Stimulated activated CD4-positive, alpha-beta T cell treated with anti-CD3 and anti-CD28 coated beads, Interleukin-1b, Interleukin-23, amount 100 ng/mL, for 1 hour (primary cell): ENCODE measurements at places on chromosomes 1 and 21.

DNA sequence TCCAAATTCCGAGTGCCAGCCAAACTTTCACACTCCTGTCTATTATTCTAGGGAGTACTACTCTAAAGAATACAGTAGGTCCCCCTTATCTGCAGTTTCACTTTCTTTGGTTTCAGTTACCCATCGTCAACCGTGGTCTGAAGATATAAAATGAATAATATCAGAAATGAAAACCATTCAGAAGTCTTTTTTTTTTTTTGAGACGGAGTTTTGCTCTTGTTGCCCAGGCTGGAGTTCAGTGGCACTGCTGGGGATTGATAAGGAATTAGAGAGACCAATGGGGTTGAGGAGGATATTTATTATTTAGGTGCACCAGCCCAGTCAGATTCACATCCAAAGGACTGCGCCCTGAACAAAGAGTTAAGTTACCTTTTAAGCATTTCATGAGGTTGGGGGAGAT is 52.9 kb upstream of the SRSF10 start:
- no peak for DNase-seq

DNA sequence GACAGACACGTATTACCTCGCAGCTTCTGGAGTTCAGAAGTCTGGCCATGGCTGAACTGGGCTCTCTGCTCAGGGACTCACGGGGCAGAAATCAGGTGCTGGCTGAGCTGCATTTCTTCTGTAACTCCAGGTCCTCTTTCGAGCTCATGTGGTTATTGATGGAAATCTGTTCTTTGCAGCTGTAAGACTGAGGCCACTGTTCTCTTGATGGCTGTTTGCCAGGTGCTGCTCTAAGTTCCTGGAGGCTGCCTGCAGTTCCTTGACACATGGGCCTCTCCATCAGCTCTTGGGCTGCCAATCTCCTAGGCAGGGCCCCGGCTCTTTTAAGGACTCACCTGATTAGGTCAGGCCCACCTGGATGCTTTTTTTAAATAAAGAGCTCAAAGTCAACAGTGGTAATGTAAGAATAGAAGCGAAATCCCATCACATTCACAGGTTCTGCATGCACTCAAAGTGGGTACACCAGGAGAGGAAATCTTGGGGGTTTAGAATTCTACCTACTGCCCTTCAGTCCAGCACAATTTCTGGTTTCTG is 139.1 kb downstream of the KAZN start:
- DNase-seq, result no peak

DNA sequence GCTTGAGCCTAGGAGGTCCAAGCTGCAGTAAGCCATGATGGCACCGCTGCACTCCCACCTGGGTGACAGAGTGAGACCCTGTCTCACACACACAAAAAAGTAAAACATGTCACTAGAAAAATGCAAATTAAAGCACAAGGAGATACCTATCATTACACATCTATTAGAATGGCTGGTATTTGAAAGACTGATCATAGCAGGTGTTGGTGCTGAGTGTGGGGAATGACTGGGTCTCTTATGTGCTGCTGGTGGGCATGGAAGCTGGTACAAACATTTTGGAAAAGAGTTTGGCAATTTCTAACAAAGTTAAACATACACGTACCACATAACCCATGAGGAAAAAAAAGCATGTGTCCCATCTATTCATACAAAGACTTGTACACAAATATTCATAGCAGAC is 142.1 kb upstream of the ZBTB40 start:
- no peak for DNase-seq

DNA sequence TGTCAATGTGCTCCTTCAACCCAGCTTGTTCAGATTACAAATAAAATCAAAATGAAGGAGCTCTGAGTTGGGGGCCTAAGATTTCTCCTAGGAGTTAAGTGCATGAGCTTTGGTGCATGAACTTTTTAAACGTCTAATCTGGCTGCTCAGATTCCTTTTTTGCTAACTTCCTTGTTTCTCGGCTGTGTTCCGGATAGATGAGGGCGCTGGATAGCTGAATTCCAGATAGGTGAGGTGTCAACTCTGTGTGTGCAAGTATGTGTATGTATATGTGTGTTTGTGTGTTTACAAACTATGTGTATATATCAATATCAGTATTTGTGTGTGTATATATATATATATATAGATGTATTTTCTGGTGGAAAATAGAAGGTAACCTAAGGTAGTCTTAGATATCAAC is 37.5 kb upstream of the RCAN3 start:
- DNase-seq, result no peak

DNA sequence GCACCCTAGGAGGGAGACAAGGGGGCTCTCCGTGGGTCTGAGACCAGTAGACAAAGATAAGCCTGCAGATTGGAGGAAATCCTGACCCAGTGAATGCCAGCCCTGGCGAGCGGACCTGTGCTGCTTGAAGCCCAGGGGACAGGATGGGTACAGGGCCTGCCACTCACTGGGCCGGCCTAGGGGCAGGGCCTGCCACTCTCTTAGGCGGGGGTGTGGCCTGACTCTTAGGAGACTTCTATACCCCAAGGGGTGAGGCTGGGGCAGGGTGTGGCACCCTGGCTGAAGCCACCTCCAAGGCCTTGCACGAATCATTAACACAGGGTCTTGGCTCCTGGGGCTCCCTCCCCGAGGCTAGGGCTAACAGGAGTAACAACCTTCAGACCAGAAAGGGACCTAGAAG is 30.7 kb downstream of the TRIM62 start:
- DNase-seq, result no peak

GRCh38 chr21:38538353-38538752 is 40.1 kb upstream of the ERG start:
- DNase-seq, result no peak

GRCh38 chr1:199862047-199862446 is 165.5 kb upstream of the NR5A2 start:
- DNase-seq, result no peak

DNA sequence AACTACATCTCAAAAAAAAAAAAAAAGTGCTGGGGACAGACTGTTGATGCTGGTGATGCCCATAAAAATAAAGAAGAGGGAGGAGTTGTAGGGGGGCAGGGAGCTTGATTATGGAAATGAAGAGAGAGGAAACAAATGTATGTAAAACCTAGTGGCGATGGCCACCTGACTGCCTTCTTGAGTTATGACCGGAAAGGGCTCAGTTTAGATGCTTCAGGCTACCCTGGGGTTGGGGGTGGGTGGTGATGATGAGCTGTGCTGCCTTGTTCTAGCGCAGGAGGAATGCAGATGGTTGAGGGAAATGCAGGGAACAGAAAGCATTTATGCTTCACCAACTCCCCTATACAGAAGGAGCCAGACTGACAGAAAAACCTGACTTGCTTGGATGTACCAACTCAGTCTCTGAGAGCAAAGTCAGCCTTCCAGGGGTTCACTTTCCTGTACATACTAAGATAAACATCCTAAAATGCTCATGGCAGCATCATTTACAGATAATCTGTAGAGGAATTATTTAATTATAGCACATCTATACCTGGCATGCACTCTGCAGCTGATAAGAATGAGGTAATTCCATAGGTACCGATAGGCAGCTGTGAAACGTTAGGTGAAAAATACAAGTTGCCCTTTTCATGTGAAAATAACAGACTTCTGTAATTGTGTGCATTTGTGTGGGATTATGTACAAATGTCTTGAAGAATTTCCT is 8.0 kb upstream of the BCAR3 start:
- no peak for DNase-seq

- no peak for DNase-seq
Measured at GRCh38 chr1:151541752-151542151, 1.6 kb downstream of the TUFT1 start.

- DNase-seq, result no peak
Measured at GRCh38 chr1:43934101-43934985, 742 bp downstream of the ARTN start.

- DNase-seq, result no peak
Measured at GRCh38 chr1:230308039-230308438, 118.1 kb downstream of the PGBD5 start.

DNA sequence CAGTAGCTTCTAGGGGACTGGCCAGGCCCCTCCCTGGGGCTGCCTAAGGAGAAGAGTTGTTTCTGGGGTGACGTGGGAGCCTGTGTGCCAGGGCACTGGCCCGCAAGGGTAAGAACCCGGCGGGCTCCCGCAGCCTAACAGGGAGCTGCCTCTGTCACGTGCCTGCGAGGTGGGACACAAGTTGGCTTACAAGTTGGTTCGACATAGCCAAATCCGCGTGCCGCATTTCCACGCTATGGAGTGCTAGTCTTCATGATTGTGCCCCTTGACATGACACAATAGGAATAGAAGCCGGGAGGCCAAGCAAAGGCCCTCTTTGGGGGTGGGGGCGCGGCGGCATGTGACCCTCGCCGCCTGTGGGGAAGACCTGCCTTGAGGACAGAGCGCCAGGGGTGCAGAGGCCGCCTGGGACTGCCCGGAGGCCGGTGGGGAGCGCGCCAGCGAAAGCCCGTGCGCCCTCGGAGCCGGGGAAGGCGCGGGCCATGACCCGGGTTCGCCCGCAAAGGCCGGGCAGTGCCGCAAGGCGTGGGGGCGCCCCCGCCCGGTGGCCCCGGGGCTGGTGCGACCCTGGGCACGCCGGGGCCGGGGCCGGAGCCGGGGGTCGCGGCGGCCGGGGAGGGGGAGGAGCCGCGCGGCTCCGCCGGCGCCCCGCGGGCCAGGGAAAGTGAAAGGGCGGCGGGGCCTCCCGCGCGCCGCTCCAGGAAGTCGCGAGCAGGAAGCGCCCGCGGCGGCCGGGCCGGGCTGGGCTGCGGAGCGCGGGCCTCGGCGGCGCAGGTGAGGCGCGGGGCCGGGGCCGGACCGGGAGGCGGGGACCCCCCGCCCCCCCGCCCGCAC is at the start of gene SLC37A1:
Gene SLC37A1, plus strand, starts transcription at position 702 of the 834 bp plus-strand sequence. CDS start 4,603 bp downstream, outside the sequence.
- no peak for DNase-seq

- DNase-seq, result no peak
Measured at GRCh38 chr1:228081578-228082213, 812 bp upstream of the ARF1 start.

DNA sequence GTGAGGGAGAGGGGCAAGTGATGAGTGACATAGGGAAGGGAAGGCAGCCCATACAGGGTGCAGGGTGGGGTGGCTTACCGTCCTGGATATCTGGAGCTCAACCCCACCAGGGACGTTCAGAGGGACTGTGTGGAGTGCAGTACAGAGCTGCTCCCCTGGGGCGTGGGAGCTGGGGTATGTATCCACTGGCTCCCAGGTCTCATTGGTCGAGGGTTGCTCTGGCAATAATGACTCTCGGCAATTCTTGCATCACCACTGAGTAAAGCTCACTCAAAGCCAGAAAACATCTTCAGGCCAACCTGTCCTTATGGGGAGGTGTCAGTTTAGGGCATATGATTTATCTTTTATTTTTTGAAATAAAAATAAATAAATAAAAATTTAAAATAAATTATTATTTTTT is 43.2 kb upstream of the RUNX3 start:
- no peak for DNase-seq

DNA sequence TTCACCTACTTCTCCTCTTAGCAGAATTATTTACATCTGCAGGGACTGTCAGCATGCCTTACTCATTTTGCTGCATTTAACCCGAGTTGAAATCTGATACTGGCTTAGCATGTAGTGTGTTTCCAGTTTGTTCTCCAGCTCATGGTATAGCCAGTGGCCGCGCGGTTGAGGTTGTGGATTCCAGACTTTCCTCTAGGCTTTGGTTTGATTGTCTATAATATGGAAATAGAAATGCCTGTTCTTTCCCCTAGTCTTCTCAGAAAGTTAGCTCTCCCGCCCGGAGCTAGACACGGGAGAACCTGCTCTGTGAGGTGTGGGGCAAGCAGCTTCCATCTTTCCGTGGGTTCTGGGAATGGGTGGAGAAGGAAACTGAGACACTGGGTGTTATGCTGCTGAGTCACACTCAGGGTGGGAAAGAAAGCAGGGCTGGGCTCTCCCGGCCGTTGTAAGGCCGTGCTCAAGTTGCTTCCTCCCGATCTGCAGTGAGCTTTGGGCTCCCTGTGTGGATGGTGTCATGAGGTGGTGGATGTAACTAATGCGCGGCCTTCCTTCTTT is 206.8 kb upstream of the TMEM51 start:
- DNase-seq, result no peak

DNA sequence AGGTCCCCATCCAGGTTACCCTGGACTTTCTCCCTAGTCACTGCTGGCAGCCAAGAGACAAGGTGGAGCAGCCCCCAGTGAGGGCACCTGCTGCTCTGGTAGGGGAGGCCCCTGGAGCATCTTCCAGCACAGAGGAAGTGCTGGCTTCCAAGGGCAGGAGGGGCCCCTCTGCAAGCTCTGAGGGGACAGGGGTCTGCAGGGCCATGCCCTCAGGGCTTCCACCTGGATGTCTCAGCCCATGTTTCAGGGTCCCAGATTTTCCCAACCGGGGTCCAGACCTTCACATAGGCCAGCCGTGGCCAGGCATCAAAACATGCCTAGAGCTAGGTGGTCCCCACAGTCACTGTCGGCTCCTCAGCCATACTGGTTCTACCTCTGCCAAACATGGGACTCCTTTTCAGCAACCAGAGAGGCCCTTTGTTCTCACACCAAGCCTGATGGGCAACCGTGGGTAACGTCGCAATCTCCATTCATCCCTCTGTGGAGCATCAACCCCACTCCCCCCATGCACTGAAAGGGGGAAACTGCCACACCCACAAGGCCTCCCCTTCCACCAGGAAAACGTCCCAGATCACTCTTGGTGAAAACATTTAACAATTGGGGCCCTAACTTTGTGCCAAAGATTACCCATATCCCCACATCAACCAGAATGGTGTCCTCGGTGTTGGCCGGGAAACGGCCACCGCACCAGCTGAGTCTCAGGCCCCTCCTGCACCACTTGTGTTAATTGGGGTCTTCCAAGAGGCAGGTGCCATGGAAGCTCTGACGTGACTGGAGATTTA is 1.9 kb upstream of the COL6A2 start:
- no peak for DNase-seq

GRCh38 chr1:27192039-27192529 is 37.2 kb upstream of the SLC9A1 start:
- DNase-seq, result no peak

GRCh38 chr1:181099152-181100014 is 10.9 kb downstream of the IER5 start:
- no peak for DNase-seq

DNA sequence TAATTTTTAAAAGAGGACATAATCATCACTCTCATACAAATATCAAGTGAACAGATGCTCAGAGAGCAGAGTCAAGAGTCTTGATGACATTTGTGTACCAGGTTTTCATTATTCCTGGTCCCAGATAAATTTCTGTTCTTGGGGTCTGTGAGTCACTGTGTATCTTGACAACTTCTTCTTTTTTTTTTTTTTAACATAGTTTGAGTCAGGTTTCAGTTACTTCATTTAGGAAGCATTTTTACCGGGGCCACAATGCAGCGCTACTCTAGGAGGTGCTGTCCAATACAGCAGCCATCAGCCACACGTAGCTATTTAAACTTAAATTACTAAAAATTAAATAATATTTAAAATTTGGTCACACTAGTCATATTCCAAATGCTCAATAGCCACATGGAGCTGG is 188.1 kb upstream of the SAMSN1 start:
- DNase-seq, result no peak

DNA sequence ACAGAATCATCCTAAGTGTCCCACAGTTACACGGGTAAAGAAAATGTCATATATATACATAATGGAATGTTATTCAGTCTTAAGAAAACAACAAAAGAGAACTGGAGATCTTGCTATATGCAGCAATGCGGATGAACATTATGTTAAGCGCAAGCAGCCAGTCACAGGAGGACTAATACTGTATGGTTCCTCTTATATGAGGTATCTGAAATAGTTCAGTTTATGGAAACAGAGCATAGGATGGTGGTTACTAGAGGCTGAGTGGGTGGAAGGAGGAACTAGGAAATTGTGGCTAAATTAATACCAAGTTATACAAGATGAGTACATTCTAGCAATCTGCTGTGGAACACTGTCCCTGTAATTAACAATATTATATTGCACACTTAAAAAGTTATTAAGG is 834.3 kb downstream of the KCNT2 start:
- DNase-seq, result no peak
